ENCODE measurements at places on chromosomes 16 and 17.

DNA sequence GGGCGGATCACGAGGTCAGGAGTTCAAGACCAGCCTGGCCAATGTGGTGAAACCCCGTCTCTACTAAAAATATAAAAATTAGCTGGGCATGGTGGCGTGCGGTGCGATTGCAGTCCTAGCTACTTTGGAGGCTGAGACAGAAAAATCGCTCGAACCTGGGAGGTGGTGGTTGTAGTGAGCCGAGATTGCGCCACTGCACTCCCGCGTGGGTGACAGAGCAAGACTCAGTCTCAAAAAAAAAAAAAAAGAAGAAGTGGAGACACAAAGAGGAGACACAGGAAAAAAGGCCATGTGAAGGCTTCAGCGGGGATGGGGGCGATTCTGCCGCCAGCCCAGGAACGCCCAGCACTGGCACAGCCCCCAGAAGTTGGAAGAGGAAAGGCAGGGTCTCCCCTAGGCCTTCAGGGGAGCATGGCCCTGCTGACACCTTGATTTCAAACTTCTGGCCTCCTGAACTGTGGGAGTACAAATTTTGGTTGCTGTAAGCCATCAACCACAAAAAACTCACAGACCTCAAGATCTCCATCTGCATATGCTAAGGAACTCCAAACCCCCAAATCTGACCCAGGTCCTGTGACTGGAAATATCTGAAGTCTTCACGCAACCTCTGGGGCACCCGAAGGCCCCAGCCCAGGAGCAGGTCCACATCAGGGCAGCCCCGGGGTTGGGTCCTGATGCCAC, 7.0 kb downstream of the SGSH start:
- DNase-seq: no peak

DNA sequence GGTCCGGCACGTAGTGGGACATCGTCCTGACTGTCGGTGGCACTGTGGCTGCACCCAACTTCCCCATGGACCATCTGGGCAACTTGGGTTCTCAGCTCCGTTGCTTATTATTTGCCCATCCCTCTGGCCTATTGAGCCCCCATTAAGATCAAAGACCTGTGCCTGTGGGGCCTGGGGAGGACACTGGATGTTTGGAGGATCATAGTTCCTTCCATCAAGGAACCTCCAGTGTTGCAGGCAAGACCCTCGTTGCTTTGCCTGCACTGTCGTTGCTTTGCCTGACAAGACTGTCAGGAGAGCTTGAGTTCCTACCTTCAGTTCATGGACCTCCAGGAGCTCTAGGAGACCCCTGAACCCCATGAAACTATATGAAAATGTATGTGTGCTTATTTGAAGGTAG, 127.2 kb downstream of the CCDC144A start:
- DNase-seq: no peak

GRCh38 chr16:84354306-84354705, 14.0 kb upstream of the ATP2C2 start:
- DNase-seq: no peak

GRCh38 chr17:3826191-3826590, 19.9 kb downstream of the NCBP3 start:
- DNase-seq: no peak

DNA sequence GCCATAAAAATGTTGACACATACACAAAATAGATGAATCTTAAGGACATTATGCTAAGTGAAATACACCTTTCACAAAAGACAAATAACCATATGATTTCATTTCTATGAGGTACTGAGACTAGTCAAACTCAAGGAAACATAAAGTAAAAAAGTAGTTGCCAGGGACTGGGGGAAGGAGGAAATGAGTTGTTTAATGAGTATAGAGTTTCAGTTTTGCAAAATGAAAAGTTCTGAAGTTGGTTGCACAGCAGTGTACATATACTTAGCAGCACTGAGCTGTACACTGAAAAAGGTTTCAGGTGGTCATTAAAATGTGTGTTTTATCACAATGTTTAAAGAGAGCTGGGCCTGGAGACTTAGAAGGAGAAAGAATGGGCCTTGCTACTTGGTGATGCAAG, 4.7 kb upstream of the SLC13A2 start:
- DNase-seq: no peak

GRCh38 chr16:84524346-84524920, 20.0 kb upstream of the MEAK7 start:
- DNase-seq: no peak

GRCh38 chr17:36597226-36597625, 4.2 kb upstream of the MRM1 start:
- DNase-seq: no peak

GRCh38 chr17:76270127-76270592, 5.0 kb downstream of the UBALD2 start:
- no peak for DNase-seq

DNA sequence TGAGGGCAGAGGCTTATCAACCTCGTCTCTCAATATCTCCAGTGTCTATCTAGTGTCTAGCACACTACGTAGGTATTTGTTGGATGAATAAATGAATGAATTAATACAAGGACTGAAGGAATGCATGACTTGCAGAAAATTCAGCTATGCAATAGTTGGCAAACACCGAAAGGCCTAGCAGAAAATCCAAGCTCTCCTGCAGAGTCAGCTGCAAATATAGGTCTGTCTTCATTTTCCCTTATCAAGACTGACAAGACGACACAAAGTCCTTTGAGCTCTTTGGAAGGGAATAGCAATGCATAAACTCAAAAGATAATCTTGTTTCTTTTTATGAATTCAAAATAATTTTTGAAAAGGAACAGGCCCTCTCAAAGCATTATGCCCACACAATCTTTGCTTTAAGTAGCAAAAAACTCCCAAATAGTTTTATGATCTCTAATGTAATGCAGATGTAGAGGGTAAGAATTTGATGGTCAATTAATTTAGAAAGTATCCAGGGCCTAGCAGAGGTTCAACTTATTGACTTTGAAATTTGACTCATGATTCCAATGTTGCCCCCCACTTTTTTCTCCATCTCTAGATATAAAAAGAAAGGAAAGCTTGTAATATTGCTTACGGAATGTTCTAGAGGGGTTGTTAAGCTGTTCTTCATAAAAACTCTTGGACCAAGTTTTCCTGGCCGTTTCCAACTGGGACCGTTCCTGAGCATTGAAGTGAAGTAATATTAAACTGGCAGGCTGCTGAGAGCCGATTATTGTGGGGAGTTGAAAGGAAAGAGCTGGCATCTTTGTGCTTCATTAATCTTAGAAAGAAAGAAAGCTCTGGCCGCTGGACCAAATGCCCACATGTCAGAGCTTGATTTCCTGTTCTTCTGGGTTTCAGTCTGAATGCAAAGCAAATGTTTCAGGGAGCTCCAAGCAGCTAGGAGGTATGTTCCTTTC, 227.3 kb downstream of the HS3ST3A1 start:
- DNase-seq: no peak

DNA sequence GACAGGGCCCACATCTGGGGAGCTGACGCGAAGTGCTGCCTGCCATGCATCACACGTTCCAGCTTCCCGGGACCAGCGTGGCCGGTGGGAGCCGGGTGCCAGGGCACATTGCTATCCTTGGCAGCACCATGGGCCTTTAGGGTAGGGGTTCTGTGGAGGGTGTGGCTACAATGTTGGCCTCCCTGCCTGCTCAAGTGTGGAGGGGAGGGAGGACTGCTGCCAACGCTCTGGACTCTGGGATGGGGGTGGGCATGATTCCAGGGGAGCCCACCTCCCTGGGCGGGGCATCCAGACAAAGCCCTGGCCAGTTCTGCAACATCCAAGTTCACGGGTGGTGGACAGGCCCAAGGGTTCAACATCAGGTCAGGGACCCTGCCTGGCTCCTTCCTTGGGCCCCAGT, 13.9 kb downstream of the GRB7 start:
- DNase-seq: no peak

Data from stimulated activated CD8-positive, alpha-beta memory T cell treated with anti-CD3 and anti-CD28 coated beads, Interleukin-4, amount 100 ng/mL, for 1 hour (primary cell).